ENCODE measurements at places on chromosomes 3 and 15.
A peak's percentile ranks its signal among the peaks of the same experiment; 100 is the strongest.

GRCh38 chr15:92149029-92149428, 244.7 kb upstream of the ST8SIA2 start:
- DNase-seq = no peak

GRCh38 chr15:98876451-98877369, 130.9 kb downstream of the PGPEP1L start:
- no peak for DNase-seq

- DNase-seq = no peak
Observed at GRCh38 chr3:24370352-24371090, 124.1 kb downstream of the THRB start.

DNA sequence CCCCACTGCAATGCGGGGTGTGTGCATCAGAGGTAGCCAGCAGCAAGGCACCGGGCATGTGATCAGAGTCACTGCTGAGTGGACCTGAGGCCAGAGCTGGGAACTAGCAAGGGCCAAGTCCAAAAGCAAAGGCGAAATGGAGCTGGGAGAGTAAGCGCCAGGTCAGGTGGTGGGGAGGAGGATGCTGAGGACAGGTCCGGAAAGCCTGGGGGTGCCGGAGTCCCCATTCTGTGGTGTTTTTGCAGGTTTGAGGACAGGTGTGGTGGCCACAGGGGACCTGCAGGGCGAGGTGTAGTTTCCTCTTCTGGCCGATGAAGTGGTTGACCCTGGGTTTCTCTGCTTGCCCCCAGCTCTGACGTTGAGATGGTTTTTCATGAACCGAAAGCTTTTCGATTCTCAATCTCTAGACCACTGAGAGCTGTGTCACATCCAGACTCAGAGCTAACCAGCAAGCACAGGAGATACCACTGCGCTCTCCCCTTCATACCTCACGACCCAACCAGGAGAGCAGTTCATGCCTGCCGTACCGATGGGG, 35.0 kb upstream of the HES1 start:
- DNase-seq = no peak

GRCh38 chr15:40293905-40294895, 11.3 kb upstream of the ANKRD63 start:
- no peak for DNase-seq

- DNase-seq = no peak
Observed at GRCh38 chr3:95476534-95476933, 1337.9 kb upstream of the EPHA6 start.

GRCh38 chr3:79414035-79414434, 353.8 kb downstream of the ROBO1 start:
- no peak for DNase-seq

- no peak for DNase-seq
Observed at GRCh38 chr3:55069950-55070349, 142.1 kb upstream of the LRTM1 start.

DNA sequence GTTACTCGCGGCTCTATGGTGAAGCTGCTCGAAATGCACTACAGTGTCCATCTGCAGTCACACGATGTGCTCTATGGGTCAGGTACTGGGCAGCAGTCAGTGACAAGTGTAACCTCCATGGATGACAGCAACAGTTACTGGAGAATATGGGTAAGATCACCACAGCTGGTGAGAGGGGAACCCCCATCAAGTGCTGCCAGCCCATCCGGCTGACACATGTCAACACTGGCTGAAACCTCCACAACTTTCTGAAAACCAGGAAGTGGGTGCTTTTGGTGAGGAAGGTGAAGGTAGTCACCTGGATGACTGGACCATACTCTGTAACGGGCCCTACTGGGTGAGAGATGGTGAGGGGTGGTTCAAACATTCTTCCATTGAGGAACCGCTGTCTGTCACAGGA, 87.4 kb upstream of the C15orf39 start:
- no peak for DNase-seq

DNA sequence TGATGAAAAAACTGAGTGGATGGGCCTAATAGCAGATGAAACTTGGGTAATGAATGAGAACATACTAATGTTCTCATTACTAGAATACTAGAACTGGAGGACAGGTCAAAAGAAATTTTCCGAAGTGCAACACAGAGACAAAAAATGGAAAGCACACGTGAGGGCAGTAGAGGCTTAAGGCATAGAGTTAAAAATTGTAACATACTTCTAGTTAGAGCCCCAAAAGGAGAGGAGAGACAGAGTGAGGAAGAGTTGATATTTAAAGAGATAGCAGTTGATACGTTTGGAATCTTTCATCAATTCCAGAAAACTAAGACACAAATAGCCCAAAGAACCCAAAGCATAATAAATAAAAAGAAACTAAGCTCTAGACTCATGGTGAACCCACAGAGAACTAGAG, 327.9 kb downstream of the SQOR start:
- no peak for DNase-seq

DNA sequence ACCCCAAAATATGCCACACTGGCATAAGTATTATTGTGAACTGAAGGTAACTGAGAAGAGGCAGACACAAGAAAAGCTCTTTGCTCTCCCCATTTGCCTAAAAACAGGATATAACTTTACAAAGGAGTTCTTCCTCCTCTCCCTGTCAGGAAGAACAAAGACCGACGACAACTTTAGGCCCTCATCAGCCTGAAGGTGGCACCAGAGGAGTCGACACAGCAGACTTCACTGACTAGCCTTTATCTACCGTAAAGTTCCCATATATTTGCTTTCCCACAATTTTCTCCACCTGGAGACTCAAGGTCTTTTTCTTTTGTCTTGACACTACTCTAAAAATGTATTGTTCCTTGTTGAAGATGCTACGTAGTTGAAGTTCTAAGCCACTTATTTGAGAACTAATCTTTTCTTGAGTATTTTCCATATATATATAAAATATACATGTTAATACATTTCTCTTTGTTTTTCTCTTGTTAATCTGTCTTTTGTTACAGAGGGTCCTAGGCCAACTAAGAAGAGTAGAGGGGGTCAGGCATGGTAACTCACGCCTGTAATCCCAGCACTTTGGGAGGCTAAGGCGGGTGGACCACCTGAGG, 16.2 kb upstream of the XIRP1 start:
- no peak for DNase-seq

DNA sequence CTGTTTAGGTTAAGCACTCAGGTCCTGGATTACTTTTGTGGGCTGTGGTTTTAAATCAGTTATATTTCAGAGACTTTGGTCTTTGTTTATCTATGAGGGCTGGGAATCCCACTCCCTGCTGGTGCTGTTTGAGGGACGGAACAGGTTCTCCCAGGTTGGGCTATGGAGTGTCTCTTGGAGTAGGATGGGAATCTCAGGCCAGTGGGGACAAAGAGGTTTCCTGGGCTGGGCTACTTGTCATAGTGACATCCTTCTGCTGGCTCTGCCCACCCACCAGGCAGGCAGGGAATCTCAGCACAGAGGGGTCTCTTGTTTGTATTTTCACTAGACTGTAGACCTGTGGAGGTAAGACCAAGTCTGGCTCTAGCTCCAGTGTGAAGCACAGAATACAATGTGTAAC, 47.2 kb upstream of the UBE3A start:
- no peak for DNase-seq

GRCh38 chr3:37993820-37994638, 3.4 kb downstream of the VILL start:
- DNase-seq = peak; percentile 34

- no peak for DNase-seq
Observed at GRCh38 chr15:91357011-91357410, 257.0 kb downstream of the SV2B start.

DNA sequence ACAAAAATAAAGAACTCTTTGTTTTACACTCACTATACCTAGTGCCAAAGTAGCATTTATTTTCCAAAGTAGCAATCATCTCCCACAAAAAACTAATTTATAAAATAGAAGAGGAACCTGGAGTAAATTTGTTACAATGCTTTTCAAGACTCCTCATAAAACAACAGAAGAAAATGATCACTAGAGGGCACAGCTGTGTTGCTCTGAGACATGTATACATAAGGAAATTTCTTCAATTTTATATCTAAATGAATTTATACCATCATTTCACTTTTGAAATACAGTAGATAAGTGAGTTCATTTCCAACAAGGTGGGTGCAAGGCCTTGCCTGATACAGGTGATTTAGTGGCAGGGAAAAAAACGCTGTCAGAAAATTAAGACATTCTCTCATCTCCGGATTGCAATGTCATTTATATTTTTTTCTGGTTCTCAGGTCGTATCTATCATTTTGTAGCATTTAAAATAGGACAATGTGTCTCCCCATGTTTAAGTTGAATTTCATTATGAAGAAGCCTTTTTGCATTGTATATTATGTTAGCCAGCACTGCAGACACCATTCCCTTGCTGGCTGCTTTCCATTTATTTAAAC, 25.3 kb upstream of the ARHGEF26 start:
- no peak for DNase-seq

DNA sequence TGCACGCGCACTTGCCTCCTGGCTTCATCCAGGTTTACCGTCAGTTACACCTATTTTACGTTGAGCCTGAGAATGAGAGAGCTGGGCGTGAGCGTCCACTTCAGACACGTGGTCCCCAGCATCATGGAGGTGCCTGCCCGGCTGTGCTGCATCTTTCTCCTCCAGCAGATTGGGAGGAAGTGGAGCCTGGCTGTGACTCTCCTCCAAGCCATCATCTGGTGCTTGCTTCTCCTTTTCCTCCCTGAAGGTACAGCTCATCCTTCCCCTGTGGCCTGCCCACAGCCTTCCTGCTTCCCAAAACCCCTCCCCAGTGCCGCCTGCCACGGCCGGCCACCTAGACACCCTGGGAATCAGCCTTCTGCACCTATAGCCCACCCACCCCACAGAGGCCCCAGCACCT, 31.6 kb downstream of the SLC22A14 start:
- DNase-seq = no peak

DNA sequence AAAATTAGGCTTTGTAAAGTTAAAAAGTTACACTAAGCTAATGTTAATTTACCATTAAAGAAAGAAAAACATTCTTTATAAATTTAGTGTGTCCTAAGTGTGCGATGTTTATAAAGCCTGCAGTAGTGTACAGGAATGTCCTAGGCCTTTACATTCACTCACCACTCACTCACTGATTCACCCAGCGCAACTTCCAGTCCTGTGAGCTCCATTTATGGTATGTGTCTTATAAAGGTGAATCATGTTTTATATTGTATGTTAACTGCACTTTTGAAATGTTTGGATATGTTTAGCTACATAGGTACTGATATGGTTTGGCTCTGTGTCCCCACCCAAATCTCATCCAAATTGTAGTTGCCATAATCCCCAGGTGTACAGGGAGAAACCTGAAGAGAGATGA, 549.7 kb upstream of the EPHA6 start:
- no peak for DNase-seq

- no peak for DNase-seq
Observed at GRCh38 chr3:42612928-42613327, 12.4 kb downstream of the NKTR start.

- DNase-seq = no peak
Observed at GRCh38 chr3:47722859-47723258, 58.8 kb downstream of the SMARCC1 start.

DNA sequence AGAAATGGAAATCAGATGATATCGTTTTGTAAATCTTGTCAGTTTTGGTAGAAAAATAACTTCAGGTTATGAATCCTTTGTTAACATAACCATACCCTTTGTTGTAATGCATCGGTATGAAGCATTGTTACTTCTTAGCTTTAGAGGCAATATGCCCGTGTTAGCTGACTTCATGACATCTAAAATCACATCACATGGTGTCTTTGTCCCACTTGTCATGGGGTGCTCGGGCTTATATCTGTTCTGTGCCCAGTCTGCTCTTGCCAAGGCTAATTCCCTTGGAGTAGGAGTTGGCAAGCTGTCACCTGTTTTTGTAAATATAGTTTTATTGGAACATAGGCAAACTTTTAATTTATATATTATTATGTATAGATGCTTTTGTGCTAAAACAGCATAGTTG, 39.6 kb downstream of the SLC25A26 start:
- no peak for DNase-seq

DNA sequence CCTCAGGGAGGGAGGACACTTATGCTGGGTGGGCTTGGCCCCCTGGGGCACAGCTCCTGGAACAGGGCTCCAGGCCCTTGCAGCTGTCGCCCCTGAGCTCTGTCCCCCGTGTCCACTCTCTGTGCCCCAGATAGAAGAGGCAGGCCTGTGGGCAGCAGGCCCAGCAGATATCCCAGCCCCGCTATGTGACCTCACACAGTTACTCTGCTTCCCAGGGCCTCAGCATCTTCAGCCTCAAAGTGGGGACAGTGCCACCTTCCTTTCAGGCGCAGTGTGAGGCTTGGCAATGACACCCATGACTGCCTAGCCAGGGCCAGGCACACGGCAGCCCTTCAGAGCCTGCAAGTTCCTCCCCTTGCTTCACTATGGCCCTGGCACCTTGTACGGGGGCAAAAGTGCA, 98.4 kb downstream of the IQSEC1 start:
- no peak for DNase-seq

- DNase-seq = no peak
Observed at GRCh38 chr15:89801471-89802195, 13.0 kb downstream of the ANPEP start.

- DNase-seq = no peak
Observed at GRCh38 chr3:161555320-161555719, 58.7 kb downstream of the OTOL1 start.

- DNase-seq = no peak
Observed at GRCh38 chr3:101632586-101632985, 44.3 kb downstream of the ZBTB11 start.

DNA sequence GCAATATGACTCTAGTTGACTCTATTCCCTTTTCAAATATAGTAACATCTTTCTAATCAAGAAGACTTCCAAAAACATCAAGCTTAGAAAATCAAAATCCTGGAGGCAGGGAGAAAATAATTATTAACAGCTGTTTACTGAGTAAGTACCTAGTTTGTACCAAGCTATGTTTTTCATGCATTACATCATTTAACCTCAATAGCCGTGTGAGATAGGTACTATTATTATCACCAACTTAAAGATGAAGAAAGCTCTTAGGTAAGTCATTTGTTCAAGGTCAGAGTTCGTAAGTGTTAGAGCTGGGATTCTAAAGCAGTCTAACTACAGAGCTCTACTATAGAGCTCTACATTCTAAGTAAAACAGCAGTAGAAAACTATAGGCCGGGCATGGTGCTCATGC, 41.6 kb downstream of the GSK3B start:
- no peak for DNase-seq

GRCh38 chr3:30397030-30397429, 209.4 kb upstream of the TGFBR2 start:
- DNase-seq = no peak
